ENCODE measurements at places on chromosomes 3 and 15.

DNA sequence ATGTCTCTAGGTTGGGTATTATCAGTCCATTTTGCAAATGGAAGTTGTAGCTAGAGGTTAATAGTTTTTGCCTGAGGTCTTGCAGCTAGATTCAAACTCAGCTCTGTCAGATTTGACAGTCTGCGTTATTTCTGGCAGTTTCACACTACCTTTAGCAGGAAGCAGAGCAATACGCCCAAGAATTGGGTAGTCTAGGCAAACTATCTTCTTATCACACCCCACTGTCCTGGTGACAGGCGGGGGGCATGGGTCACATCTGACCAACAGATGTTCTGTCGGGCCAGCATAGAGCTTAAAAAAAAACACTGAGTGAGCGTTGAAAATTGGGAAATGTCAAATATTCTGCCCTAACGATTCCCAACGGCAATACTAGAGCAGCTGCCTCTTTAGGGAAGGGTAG is 5.7 kb downstream of the GPR160 start:
- DNase-seq: no peak

DNA sequence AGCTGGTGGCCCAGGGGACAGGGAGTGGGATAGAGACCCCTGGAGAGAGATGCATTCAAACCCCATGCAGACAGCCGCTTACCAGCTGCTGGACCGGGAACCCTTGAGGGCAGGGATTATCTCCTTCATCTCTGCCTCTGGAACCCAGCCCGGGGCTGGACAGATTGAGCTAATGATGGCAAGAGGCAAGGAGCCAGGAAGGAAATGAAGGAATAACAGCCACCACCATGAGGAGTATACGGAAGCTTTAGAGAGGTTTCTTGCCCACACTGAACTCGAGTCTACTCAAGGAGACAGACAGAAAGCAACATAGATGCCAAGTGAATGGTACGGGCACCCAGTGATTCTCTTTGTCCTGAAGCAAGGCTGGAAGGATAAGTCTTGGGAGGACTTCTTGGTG is 23.2 kb downstream of the HAPLN3 start:
- DNase-seq: no peak

DNA sequence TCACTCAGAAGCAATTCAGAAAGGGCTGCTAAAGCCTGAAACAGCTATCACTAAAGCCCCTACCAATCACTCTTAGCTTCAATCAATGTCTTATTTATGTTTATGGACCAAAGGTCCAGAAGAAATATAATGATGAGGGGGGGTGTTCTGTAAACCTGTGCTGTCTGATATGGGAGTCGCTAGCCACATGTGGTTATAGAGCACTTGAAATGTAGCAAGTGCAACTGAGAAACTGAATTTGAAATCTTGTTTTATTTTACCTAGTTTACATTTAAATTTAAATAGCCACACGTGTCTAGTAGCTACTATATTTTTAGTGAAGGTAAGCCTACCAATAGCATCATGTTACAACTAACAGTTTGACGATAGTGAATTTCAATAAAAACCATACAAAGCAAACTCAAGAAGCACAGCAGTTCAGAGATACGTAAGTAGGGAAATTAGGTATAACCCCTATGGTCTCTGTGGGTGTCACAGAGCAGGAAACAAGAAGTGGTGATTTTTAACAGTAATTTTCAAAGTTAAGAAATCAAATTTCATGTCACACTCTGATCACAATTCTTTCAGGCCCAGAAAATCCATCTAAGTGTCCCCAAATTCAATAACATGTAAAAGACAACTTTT is 3.6 kb downstream of the POU1F1 start:
- DNase-seq: no peak

GRCh38 chr3:171219258-171219657 is 192.7 kb upstream of the SLC2A2 start:
- no peak for DNase-seq

DNA sequence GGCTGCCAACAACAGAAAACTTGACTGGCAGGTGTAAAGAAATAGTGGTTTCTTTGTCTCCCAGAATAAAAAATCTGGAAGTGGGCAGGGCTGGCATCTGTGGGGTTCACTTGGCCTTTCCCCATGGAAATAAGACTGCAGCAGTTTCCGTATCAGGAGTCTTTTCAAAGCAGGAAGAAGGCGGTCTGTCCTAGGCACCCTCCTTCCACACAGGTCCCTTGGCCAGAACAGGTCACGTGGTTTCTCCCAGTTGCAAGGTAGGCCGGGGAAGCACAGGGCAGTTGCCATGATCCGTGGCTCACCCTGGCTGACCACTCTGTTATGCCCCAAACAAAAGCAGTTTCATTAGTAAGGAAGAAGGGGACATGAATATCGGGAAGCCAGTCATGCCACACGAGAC is 45.4 kb downstream of the ZDHHC19 start:
- DNase-seq: no peak

DNA sequence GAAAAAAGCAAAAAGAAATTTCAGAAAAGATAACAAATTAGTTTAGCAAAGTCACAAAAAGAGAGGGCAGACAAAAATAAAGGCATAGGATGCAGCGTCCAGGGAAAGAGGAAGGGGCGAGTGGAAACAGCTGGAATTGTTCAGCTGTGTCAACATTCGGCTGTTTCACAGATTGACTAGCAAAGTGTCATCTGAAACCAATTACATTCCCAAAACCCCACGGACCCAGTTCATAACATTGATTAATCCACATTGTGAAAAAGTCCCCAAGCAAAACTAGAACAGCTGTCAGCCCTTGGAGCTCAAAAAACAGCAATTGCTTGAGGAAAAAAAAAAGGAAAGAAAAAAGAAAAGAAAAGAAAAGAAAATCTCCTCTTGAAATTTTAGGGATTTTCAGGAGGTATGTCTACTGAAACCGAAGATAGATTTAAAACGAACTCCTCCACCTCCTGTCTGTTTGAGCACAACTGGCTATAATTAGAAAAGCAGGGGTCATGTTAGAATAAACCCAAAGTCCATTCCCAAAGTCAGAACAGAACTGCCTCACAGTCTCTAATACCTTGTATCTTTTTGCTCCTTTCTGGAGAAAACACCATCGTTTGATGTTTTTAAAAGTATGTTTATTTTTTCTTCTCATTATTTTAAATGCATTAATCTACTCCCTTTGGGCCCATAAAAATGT is 159.6 kb downstream of the RORA start:
- DNase-seq: no peak

- DNase-seq: no peak
These were observed 290.6 kb upstream of the UMPS start for GRCh38 chr3:124439603-124440002.

GRCh38 chr3:144109944-144110343 is 138.3 kb downstream of the DIPK2A start:
- DNase-seq: no peak

Data from fibroblast of pulmonary artery (primary cell).